ENCODE measurements at places on chromosomes 4 and X.

GRCh38 chr4:155745984-155746383 is 12.8 kb upstream of the GUCY1B1 start:
- DNase-seq, result no peak

- DNase-seq, result no peak
Observed at GRCh38 chrX:66012094-66012534, 27.8 kb downstream of the VSIG4 start.

- DNase-seq, result no peak
Observed at GRCh38 chr4:78569306-78569821, 17.8 kb downstream of the ANXA3 start.

- no peak for DNase-seq
Observed at GRCh38 chrX:13177921-13178566, 133.6 kb upstream of the FAM9C start.

GRCh38 chr4:17468619-17469221 is 43.2 kb downstream of the QDPR start:
- DNase-seq, result no peak

GRCh38 chr4:184322328-184323025 is 104.8 kb upstream of the ENPP6 start:
- DNase-seq, result no peak

GRCh38 chr4:128589384-128589965 is 220.0 kb upstream of the JADE1 start:
- DNase-seq, result no peak

- no peak for DNase-seq
Observed at GRCh38 chr4:184197536-184198082, 20.1 kb downstream of the ENPP6 start.

- DNase-seq, result no peak
Observed at GRCh38 chr4:47842985-47843384, 5.1 kb upstream of the CORIN start.

GRCh38 chr4:101933855-101934254 is 143.3 kb downstream of the BANK1 start:
- DNase-seq, result no peak

GRCh38 chr4:138542191-138542776 is 300.1 kb upstream of the SLC7A11 start:
- DNase-seq, result no peak

DNA sequence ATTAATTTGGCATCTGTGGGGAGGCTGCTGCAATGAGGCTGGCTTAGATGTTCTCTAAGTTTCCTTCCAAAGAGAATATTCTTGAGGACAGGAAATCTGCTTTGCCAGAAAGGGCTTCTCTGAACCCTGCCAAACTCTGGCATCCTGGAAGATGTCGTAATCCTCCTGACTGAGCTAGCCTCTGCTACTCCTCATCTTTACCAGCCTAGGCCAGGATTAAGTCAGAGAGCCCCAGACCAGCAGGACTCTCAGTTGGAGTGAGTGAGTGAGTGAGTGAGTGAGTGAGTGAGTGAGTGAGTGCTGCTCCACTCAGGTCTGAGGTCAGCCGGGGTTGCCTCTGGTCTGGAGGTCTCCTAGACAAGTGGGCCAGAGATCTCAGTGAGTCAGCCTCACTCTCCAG is 104.9 kb upstream of the SOD3 start:
- no peak for DNase-seq

DNA sequence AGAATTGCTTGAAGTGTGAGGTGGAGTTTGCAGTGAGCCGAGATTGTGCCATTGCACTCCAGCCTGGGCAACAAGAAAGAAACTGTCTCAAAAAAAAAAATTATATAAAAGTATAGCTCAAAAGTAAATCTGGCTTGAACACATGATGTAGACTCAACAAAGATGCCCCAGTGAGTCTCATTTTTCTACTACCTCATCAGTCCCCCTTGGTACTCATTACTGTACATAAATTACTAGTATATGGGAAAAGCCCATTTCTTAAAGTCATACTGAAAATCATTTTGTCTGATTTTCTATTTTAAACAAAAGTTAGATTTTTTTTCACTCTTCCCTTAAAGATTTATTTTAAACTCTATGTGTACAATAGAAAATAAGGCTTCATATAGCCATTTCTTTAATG is 39.2 kb downstream of the FAM241A start:
- no peak for DNase-seq

DNA sequence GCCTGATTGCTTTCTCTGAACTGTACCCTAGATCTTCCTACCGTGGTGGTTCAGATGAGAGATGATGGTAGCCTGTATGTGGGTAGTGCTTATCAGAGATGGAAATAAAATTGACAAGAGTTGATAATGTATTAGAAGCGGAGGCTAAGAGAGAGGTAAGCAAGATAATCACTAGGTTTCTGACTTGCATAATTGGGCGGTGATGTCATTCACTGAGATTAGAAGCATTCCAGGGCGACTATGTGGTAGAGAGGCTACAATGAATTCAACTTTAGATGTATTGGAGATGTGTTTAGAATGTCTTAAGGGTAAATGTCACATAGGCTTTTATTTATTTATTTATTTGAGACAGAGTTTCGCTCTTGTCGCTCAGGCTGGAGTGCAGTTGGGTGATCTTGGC is 415 bp upstream of the TENM3 start:
- no peak for DNase-seq

GRCh38 chrX:120244395-120244734 is 6.2 kb upstream of the ZBTB33 start:
- no peak for DNase-seq

- no peak for DNase-seq
Observed at GRCh38 chr4:88573995-88574394, 18.3 kb upstream of the HERC3 start.

DNA sequence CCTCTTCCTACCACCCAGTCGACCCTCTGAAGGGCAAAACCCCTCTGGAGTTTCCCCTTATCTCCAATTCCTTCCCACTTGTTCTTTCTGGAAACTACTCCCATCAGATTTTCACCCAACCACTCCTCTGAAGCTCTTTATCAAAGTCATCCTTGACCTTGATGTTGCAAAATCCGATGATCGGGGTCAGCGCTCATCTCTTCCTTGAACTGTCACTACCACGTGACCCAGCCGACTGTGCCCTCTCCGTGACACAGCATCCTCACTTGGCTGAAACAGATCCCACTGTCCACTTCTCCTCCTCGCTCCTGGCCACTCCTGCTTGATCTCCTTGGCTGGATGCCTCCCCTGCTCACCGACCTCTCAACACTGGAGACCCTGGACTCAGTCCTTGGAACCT is 1.1 kb downstream of the CFAP99 start:
- DNase-seq, result no peak

DNA sequence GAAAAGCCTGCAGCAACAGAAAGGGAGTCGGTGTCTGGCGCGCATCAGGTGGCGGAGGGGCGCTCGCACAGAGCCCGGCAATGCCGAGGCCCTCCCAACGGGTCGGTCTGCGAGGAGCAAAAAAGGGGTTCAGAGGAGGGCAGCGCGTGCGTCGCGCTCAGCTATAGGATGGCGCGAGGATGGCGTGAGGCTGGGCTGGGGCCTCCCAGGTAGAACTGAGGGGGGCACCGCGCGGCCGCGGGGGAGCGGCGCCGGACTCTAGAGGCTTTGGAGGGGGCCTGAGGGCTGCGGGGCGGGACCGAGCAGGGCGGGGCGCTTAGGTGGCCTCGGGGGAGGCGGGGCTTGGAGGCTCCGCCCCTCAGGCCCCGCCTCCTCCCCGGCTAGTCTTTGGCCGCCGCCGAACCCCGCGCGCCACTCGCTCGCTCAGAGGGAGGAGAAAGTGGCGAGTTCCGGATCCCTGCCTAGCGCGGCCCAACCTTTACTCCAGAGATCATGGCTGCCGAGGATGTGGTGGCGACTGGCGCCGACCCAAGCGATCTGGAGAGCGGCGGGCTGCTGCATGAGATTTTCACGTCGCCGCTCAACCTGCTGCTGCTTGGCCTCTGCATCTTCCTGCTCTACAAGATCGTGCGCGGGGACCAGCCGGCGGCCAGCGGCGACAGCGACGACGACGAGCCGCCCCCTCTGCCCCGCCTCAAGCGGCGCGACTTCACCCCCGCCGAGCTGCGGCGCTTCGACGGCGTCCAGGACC is at the start of gene PGRMC1:
Gene PGRMC1 (plus strand): TSS at position 414 of the 751 bp plus-strand sequence. CDS start 79 bp downstream, at position 493.
- peak; percentile 66 for DNase-seq

GRCh38 chr4:27350161-27350560 is 489.5 kb downstream of the STIM2 start:
- no peak for DNase-seq

- DNase-seq, result no peak
Observed at GRCh38 chr4:74796631-74797030, 2.3 kb upstream of the BTC start.
